Activated naive CD4-positive, alpha-beta T cell (primary cell): ENCODE measurements at places on chromosomes 7 and 10.

- no peak for DNase-seq
Measured at GRCh38 chr7:152145853-152146466, 120.5 kb downstream of the GALNT11 start.

- DNase-seq: no peak
Measured at GRCh38 chr7:5432691-5433090, 9.1 kb upstream of the TNRC18 start.

DNA sequence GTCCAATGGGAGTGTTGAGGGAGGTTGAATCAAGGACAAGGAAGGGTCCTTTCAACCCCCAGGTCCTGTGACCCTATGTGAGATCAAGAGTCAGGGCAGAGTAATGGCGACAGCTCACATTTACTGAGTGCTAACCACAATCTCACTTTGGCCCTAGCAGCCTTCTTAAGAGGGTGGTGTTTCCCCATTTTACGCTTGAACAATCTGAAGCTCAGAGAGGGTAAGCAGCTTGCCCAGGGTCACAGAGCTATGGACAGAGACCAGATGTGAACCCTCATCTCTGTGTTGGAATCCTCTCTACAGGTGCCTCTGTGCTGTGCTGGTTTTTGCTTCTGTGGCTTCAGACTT lies 102.0 kb downstream of the GRK5 start:
- no peak for DNase-seq

DNA sequence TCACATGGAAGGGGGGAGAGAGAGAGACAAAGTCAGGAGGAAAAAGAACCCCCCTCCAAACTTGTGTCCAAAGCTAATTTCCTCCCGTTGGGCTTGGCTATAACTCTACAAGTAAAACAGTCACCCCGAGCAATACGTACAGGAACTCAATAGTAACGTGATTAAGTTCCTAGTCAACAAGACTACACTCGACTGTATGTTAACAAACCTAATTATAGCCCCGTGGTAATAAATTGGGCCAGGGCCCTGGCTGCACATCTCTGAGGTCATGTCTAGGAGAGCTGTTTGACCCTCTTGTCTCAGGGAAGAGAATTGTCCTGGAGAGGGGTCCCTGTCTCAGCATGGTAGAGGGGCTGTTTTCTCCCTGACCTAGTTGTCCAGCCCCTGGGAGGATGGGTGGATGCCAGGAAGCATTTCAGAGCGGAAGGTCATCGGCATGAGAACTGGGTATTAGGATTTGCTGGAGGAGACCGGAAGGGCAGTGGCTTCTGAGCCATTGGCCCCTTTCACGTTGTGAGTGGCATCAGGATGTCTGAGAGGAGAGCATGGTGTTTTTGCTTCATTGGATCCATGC lies 60.2 kb upstream of the COMTD1 start:
- no peak for DNase-seq

DNA sequence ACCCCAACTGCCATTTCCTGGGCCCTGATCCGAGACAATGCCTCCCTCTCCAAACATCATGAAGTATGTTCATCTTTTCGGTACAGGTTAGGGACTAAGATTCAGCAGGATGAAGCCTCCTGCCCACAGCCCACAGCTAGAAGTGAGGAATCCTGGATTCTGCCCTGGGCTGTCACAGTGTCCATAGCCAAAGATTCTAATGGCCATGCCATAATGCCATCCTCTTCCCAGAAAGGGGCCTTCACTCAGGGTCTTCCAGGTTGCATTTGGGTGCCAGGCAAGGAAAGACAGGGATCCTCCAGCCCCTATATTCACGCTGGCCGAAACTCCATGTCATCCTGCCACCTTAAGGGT lies 15.7 kb upstream of the ZMIZ1 start:
- no peak for DNase-seq

DNA sequence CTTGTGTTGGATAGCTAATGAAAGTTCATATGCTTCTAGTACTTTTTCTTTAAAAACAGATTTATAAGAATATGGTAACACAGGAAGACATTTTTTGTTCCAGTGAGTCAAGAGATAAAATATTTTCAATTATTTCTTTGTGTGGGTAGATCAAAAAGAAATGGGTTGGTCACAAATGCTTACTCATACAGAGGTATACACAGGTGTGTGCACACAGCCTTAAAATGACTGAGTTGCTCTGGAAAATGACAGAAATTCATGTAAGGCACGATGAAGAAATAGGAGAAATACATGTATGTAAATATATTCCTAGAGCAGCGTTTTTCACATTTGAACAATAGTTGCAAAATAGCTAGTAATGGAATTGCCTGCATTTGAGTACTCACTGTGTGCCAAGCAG lies 66.0 kb downstream of the ST7 start:
- DNase-seq: no peak
